ENCODE measurements at places on chromosomes 6 and 20.

DNA sequence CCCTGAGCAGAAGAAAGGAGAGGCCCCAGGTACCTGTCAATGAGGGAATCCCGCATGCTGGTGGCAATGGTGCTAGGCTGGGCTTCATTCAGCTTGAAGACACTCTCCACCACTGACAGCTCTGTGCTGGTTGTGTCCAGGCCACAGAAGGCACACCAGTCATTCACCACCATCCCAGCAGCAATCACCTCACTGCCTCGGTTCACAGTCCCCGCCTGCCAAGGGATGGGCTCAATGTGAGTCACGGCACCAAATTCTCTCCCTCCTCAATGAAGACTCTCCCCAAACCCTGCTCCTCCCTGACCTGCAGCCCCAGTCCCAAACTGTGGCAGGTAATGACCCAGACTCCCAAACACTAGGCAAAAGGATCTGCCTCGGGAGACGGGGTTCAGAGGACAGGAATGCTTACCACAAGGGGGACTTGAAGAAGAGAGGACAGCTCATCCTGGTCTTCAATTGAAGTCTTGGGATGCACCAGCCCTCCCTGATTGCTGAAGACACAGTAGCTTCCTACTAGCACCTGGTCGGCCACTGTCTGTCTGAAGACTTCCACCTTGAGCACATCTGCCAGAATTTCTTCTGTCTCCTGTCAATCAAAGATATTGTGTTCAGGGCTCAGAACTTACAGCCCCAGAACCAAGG, 1.7 kb upstream of the MMP24OS start:
- no peak for DNase-seq

GRCh38 chr20:1660246-1660645, 2.7 kb upstream of the SIRPG start:
- DNase-seq: no peak

GRCh38 chr6:139627091-139627490, 252.6 kb upstream of the CITED2 start:
- no peak for DNase-seq

DNA sequence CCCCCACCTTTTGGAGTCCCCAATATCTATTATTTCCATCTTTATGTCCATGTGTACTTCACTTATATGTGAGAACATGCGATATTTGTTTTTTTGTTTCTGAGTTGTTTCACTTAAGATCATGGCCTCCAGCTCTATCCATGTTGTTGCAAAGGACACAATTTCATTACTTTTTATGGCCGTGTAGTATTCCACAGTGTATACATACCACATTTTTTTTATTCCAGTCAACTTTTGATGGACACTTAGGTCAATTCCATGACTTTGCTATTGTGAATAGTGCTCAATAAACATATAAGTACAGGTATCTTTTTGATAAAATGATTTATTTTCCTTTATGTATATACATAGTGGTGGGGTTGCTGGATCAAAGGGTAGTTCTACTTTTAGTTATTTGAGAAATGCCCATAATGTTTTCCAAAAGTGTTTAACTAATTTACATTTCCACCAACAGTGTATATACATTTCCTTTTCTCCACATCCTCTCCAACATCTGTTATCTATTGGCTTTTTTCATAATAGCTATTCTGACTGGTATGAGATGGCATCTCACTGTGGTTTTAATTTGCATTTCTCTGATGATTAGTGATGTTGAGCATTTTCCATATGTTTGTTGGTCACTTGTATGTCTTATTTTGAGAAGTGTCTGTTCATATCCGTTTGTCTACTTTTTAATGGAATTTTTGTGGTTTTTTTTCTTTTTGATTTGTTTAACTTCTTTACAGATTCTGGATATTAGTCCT, 34.0 kb upstream of the COL10A1 start:
- DNase-seq: peak; percentile 73

- no peak for DNase-seq
These were observed 50.1 kb downstream of the ZBTB9 start for GRCh38 chr6:33504486-33504885.

DNA sequence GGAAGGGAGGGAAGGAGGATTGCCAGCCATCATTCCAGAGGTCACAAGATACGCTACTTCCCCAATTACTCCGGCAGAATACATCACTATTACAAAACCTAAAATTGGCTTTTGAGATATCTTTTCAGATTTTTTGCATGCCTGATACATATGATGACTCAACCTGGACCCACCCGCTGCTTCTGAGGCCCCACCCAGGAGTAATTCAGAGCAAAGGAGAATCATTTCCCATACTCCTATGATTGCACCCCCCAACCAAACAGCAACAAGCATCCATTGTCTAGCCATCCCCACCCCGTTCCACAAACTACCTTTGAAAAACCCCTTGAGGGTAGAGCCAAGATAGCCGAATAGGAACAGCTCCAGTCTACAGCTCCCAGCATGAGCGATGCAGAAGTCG, 163.5 kb upstream of the GJE1 start:
- no peak for DNase-seq

- DNase-seq: no peak
These were observed 136.3 kb downstream of the LRRC1 start for GRCh38 chr6:53931086-53931485.

DNA sequence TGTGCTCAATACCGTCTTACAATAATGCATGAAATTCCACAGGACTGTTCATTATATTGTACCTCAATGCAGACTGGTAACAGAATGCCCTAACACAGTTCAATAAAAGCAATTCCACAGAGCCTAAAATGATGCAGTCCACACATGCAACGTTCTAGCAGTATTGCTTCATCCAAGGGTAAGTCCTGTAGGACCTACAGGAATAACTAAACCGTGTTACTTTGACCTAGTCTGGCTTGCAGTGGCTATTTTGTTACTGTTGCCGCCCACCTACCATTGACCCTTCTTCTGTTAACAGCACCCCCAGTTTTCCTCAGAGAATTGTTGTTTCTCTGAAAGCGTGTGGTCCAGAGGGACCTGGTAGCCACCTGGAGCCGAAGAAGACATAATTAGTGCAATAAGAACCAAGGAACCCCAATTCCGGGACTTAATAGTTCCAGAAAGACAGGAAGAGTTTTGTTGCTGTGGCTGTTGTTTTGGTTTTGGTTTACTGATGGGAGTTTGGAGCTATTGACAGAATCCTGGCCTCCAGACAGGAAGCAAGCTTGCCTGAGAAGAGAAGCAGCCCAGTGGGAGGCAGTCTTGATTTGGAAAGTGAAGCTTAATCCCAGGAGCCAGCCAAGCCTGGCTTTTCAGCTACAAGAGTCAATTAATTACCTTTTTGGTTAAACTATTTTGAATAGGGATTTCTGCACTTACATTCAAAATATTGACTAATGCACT, 91.3 kb downstream of the FRK start:
- DNase-seq: no peak

DNA sequence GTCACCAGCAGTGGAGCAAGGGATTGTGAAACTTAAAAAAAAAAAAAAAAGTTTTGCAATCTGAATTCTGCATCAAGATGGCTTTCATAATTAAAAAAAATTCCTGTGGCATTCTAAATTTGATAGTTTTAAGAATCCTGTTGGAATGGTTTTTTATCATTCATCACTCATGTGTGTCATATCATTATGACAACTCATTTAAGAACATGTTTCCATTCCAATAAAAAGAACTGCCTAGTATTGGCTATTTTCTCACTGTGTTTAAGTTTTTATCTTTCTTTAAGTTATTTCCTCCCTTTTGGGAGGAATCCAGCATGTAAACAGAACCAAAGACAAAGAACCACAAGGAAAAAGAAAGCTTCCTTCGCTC, 26.2 kb upstream of the RHAG start:
- DNase-seq: no peak

DNA sequence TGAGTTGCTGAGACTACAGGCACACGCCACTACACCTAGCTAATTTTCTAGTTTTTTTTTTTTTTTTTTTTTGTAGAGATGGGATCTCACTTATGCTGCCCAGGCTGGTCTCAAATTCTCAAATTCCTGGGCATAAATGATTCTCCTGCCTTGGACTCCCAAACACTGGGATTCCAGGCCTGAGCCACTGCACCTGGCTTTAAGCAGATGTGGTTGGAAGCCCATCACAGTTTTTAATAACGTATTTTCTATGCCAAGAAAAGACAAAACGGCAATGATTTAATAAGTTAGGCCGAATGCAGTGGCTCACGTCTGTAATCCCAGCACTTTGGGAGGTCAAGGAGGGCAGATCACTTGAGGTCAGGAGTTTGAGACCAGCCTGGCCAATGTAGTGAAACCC, 456.6 kb downstream of the PRKN start:
- DNase-seq: no peak

GRCh38 chr6:6314596-6314995, 5.9 kb downstream of the F13A1 start:
- DNase-seq: no peak

- DNase-seq: no peak
These were observed 33.2 kb upstream of the RPS6KA2 start for GRCh38 chr6:166660157-166660688.

- peak; percentile 75 for DNase-seq
These were observed 77.4 kb downstream of the PRDM1 start for GRCh38 chr6:106163446-106163965.

- peak; percentile 86 for DNase-seq
These were observed 4.2 kb upstream of the CTSZ start for GRCh38 chr20:59010995-59011873.

- DNase-seq: no peak
These were observed 7.5 kb upstream of the TBX18 start for GRCh38 chr6:84771756-84772356.

GRCh38 chr6:49551866-49552129, 1.3 kb downstream of the C6orf141 start:
- no peak for DNase-seq

GRCh38 chr6:27591699-27592480, 119.0 kb upstream of the ZNF184 start:
- peak; percentile 46 for DNase-seq

GRCh38 chr20:45363611-45364492, 896 bp downstream of the SYS1 start:
- DNase-seq: no peak

- DNase-seq: no peak
These were observed 14.1 kb upstream of the BEND3 start for GRCh38 chr6:107129370-107129925.

GRCh38 chr6:153949616-153950015, 89.4 kb upstream of the OPRM1 start:
- no peak for DNase-seq

DNA sequence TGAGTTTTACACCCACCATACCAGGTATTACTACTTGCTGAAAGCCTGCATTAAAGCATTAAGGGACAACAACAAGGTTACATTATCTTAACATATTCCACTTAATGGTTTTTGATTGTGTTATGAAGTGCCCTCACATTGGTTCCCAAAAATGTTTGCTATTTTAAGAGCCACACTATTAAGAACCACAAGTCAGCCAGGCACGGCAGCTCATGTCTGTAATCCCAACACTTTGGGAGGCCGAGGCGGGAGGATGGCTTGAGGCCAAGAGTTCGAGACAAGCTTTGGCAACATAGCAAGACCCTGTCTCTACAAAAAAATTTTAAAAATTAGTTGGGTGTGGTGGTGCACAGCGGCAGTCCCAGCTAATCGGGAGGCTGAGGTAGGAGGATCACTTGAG, 28.2 kb downstream of the ATXN1 start:
- DNase-seq: no peak

DNA sequence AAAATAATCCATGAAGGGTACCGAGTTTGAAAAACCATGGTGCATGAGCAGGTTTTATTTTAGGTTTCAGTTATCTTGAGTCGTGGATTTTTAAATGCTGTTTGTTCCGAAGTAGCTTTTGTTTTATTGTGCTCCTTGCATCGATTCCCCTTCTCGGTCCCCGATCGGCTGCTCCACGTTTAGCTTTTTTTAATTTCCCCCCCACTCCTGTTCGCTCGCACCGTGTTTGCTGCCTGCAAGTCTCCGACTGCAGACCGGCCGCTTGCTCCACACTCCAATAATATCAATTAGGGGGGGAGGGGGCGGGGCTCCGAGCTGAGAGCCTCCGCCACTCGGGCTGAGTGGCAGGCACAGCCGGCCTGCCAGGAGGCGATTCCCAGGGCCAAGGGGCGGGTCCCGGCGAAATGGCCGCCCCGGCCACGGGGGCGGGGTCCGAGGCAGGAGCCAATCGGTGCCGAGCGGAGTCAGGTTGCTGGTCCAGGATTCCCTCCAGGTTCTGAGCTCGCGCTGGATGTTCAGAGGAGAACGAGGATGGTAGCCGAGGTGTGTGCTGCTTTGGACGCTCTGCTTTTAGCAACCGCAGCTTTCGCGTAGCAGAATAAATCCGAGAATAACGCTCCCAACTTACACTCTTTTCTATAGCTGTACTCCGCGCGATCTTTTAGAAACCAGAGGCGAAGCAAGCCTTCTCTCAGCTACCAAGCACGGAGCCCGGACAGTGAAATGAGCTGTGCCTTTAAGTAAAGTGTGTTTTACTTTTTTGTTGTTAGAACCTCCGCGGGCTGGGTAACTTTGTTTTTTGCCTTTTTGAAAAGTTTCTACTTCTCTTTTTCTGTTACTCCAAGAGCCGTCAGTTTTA, at the start of gene EPHA7:
TSS of gene EPHA7 (minus strand) at position 256 of the 859 bp plus-strand sequence. CDS start at position 38, 218 bp downstream.
- DNase-seq: peak; percentile 70

DNA sequence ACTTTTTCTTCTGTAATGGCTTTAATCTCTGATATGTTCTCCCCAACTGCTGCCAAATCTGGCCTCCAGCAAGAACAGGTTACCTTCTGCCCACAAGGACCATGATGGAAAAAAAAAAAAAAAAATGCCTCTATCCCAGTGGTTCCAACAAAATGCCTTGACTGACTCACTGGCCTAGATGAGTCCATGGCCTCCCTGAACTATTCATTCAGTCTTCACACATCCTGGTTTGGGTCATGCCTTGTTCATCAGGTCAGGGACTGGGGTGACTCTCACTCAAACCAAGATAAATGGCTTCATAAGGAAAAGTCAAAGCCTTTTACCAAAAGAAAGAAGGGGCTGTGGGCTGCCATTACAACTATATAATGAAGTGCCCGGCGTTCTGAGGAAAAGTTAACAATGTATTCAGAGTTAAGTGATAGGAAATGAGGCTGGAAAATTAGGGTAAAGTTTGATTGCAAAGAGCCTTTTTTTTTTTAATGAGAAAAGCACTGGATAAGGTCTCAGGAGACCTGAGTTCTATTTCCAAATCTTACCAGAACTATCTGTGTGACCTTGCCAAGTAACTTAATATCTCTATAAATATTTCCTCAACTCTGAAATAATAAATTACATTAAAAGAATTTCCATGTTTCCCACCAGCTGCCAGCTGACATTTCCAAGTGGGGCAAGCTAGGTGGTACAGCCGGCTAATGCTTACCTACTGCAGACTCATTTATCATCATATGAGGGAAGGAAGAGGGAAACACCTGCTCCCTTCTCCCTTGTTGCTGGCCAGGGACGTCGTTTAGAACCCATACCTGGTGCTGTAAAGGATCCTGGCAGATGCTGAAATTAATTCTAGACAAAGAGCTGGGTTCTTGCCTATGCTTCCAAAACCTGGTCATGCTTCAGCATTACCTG, 380.0 kb upstream of the MARCKS start:
- DNase-seq: peak; percentile 60

- DNase-seq: no peak
These were observed 85.0 kb downstream of the PLCG1 start for GRCh38 chr20:41222296-41222695.

DNA sequence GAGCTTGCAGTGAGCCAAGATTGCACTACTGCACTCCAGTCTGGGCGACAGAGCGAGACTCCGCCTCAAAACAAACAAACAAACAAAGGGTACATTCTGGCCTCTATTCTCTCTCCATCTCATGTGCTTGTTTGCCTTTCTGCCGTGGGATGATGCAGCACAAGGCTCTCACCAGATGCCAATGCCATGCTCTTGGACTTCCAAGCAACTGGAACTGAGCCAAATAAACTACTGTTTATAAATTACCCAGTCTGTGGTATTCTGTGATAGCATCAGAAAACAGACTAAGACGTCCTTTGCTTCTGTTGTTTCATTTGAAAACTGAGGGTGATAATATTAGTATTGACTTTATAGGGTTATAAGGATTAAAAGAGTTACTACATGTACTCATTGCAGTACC, 3.6 kb upstream of the BRD2 start:
- no peak for DNase-seq
